ELR (cell line): ENCODE measurements at places on chromosomes 13 and 19.
A peak's percentile ranks its signal among the peaks of the same experiment; 100 is the strongest.

GRCh38 chr13:48492470-48493065 lies 40.3 kb downstream of the RCBTB2 start:
- peak; percentile 86 for DNase-seq

- peak; percentile 56 for DNase-seq
These were observed 933 bp downstream of the ARHGEF7 start for GRCh38 chr13:111115965-111116521.

GRCh38 chr13:40208517-40208916 lies 457.9 kb downstream of the FOXO1 start:
- DNase-seq, result no peak

GRCh38 chr13:58884353-58885209 lies 1253.0 kb downstream of the PCDH17 start:
- no peak for DNase-seq

DNA sequence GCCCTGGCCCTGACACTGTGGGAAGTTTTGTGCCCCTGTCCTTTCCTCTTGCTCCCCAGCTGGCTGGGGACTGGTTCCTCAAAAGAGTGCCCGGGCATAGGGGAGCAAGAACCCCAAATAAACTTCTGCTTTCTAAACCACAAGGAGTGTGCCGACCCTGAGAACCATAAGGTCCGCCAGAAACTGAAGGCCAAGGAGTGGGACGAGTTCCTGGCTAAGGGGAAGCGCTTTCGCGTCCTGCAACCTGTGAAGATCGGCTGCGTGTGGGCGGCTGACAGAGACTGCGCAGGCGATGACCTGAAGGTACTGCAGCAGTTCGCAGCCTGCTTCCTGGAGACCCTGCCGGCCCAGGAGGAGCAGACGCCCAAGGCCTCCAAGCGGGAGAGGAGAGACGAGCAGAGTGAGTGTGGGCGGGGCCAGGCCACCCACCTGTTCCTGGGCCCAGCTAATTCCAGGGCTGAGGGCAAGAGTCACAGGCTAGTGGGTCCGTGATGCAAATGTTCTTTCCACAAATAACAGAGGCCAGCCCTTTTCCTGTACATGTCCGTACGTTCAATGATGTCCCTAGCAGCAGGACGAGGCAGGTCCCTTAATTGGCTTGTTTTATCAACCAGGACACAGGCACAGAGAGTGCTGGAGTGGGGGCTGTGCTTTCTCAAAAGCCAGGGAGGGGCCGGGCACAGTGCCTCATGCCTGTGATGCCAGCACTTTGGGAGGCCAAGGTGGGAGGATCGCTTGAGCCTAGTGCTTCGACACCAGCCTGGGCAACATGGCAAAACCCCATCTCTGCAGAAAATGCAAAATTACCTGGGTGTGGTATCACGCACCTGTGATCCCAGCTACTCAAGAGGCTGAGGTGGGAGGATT lies 25.6 kb downstream of the UBXN6 start:
- no peak for DNase-seq

GRCh38 chr19:40225440-40226305 lies 816 bp downstream of the CCNP start:
- peak; percentile 19 for DNase-seq

DNA sequence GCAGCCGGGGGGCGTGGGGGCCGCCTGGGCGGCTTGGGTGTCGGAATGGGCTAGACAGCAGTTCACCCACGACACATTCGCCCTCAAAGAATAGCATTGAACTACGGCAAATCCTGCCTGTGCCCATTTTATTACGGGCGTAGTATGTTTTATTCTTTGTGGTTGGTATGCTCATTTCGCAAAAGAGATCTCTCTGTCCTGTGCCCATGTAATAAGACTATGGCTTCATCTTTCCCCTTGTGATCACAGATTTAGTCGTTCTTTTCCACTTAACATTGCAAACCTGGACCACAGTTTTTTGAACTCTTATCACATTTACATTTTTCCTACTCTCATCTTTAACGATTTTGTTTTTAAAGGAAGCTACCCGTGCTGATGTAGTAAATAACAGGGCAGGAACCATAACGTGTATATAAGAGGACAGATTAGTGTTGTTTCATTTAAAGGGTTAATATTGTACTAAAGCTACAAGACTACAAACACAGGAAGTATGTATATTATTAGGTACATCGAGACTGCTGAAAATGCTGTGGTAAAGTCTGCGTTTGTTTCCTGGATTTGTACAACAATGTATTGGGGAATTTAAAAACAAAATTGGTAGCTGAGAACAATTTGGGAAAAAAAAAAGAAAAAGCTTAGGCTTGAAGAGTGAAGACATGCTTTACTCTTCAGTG lies 3.2 kb upstream of the MYCBP2 start:
- peak; percentile 5 for DNase-seq

DNA sequence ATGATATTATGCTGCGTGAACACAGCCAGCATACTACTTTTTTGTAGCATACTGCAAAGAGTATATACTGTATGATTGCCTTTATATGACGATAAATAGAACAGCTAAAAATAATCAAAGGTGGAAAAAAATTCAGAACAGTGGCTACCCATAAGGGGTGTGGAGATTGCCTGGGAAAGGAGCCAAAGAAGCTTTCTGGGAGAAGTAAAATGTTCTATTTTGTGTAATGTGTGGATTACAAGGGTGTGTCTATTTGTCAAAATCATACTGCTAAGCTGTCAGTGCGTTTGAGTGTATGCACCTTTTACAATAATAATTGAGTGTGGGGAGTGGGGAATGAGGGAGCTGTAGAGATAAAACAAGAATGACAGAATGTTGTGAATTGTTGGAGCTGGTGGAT lies 45.2 kb upstream of the MTIF3 start:
- no peak for DNase-seq

DNA sequence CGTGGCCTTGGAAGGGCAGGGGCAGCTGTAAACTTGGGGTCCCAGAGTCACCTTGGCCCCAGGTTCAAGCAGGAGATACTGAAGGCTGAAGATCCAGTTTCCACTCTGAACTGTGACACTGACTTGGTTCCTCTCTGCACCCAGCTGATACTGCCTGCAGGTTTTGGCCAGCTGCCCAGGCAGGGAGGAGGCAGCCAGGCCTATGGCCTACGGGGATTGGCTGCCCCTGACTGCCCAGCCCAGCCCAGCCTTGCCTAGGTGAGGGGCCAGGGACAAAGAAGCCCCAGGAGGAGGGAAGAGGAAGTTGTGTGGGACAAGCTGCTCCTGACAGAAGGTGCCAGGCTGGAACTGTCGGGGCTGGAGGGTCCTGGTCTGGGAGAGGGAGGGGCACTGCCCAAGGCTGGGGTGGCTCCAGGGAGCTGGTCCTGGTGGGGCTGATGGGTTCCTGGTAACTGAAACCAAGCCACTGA lies 51.7 kb upstream of the CYP4F8 start:
- DNase-seq, result no peak

GRCh38 chr19:49499030-49499670 lies 2.9 kb downstream of the RPS11 start:
- no peak for DNase-seq

DNA sequence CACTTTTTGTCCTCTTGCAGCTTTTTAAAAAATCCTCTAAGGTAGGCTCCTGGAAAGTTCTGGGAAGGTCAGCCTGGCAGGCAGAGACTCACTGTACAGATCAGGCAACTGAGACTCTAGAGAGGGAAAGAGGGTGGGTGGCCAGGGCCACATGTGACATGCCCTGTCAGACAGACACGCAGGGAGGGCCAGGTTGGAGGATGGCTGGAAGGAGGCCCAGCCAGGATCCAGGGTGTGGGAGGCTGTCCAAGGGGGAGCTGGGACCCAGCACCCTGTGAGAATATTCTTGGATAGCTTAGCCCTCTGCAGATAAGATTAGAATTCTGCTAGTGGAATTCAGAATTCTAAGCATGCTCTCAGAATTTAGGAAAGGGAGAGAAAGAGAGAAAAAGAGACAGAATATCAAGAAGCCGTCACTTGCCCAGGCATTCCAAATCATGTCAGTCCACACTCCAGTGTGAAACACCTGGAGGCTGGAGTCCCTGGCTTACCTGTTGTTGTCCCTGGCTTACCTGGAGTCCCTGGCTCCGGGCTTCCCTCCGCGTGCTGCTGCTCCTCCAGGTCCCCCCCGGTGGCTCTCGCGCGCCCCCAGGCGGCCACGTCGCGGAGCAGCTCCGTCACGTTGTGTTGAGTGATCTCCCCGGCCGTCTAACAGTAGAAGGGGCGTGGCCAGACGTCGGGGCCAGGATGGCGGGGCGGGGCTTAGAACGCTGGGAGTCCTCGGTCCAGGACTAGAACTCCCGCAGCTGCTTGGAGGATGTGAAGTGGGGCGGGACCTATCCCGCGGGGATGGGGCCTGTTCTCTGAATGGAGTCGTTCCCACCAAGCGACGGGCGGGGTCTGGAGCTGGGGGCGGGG lies 2.8 kb upstream of the TNNI3 start:
- DNase-seq, result peak; percentile 92

- no peak for DNase-seq
These were observed 105.7 kb downstream of the DNAJC15 start for GRCh38 chr13:43129066-43129465.

GRCh38 chr19:31294189-31294588 lies 55.0 kb downstream of the TSHZ3 start:
- DNase-seq, result no peak

DNA sequence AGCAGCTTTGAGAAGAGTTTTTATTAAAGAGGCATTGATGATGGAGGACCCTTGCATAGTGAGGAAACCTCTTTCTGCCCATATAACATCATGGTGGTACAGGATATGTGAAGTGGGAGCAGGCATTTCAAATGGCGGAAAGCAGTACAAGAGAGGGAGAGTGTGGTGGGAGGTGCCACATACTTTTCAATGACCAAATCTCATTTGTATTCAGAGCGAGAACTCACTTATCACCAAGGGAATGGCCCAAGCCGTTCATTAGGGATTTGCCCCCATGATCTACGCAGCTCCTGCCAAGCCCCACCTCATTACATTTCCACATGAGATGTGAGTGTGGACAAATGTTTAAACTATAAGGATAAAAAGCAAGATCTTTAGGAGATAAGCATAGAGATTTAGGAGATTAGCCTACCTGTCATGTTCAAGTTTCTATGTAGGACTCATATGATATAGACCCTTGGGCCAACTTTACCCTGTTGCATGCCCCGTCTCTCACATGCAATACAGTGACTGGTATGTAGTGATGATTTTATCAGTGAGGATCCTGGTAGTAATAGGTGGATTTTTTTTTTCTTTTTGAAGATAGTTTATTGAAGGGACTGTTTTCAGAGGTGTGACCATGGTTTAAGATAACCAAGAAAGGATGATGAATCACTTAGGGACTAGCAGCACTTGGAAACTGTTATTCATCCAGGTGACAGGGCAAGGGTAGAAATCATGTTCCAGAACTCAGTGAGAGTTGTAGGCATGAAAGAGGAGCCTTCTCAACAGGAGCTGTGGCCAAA lies 38.3 kb downstream of the DNAJC15 start:
- no peak for DNase-seq

GRCh38 chr19:56670961-56671612 lies 470 bp downstream of the ZNF835 start:
- no peak for DNase-seq

GRCh38 chr13:26923824-26924605 lies 163.4 kb upstream of the GPR12 start:
- peak; percentile 28 for DNase-seq

GRCh38 chr13:37914781-37915391 lies 45.3 kb upstream of the TRPC4 start:
- peak; percentile 34 for DNase-seq

- no peak for DNase-seq
These were observed 617.2 kb downstream of the DCT start for GRCh38 chr13:93862259-93862658.

DNA sequence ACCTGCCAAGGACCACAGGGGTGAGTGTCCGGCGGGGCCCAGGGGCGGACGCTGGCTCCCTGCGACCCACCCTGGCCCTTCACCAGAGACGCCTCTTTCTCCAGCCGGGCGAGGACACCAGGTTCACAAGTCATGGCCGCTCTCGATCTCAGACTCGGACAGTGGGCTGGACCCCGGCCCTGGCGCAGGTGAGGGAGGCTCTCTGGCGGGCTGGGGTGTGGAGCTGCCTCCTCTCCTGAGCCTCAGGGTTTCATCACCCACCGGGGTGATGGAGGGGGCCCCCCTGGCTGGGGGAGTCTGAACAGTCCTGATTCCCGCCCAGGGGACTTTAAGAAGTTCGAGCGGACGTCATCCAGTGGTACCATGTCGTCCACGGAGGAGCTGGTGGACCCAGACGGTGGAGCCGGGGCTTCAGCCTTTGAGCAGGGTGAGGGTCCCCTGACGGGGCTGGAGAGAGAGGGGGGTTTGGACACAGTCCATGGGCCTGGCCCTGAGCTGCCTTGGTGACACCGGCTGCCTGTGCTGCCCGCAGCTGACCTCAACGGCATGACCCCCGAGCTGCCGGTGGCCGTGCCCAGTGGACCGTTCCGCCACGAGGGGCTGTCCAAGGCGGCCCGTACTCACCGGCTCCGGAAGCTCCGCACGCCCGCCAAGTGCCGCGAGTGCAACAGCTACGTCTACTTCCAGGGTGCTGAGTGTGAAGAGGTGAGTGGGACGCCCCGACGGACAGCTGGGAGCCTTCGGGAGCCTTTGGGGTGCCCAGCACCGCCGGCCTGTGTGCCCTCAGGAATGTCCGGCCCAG lies 13.6 kb downstream of the ARHGAP45 start:
- no peak for DNase-seq

DNA sequence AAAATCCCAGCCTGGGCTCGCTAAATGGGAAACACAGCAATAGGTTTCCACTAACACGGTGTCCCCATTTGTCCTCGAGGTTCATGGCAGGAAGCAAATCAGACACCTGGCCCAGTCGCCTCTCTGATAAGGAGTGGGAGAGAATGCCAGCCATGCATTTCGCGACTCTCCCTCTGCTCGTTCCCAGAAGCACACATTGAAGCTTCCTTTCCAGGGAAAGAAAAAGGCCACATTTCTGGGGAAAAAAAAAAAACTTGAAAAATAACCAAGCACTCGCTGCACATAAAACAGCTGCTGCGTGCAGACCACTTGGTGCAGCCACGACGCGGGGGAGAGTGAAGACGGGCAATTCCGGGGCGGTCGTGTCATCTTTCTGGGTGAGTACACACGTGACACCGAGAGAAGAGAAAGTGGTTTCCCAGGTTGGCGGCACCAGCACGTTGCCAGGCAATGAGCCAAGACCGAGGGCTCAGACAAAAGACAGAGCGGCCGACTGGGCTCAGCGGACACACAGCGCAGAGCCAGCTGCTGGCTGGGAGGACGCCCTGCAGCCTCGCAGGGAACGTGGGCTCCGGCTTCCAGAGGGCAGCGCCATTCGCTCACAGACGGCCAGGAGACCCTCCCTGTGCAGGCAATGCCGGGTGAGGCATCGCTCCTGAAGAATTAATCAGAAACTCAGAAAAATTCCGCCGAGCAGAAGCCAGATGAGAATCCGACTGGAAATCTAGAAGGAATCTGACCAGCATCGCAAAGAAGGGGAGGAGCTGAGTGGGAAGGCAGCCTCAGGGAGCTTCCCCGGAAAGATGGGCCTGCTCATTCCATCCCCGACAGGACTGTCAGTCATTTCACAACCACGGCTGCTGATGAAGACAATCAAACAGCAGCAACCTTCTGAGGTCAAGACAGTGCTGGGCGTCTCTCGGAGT lies 83.2 kb upstream of the IRS2 start:
- peak; percentile 69 for DNase-seq
